Naive thymus-derived CD8-positive, alpha-beta T cell (primary cell): ENCODE measurements at places on chromosomes 7 and 10.

DNA sequence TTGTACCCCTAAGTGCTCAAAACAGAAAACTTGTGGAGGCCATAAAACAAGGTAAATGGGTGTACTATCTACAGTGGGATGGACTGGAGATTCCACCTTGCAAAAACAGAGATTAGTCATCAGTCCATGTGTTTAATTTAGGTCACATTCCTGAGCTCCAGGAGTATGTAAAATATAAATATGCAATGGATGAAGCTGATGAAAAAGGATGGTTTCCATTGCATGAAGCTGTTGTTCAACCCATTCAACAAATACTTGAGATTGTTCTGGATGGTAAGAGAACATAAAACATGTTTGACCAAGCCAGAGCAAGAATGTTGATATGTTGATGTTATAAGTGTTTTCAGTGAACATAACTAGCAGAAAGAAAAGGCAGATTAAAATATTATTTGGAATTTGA, 14.6 kb downstream of the ASB15 start:
- DNase-seq, result no peak

- DNase-seq, result no peak
Observed at GRCh38 chr7:38102507-38102906, 75.5 kb upstream of the STARD3NL start.

GRCh38 chr7:129495987-129496386, 6.3 kb upstream of the SMKR1 start:
- no peak for DNase-seq

GRCh38 chr7:3112479-3113134, 68.9 kb upstream of the CARD11 start:
- DNase-seq, result no peak

GRCh38 chr7:40499718-40500117, 364.9 kb downstream of the SUGCT start:
- no peak for DNase-seq

DNA sequence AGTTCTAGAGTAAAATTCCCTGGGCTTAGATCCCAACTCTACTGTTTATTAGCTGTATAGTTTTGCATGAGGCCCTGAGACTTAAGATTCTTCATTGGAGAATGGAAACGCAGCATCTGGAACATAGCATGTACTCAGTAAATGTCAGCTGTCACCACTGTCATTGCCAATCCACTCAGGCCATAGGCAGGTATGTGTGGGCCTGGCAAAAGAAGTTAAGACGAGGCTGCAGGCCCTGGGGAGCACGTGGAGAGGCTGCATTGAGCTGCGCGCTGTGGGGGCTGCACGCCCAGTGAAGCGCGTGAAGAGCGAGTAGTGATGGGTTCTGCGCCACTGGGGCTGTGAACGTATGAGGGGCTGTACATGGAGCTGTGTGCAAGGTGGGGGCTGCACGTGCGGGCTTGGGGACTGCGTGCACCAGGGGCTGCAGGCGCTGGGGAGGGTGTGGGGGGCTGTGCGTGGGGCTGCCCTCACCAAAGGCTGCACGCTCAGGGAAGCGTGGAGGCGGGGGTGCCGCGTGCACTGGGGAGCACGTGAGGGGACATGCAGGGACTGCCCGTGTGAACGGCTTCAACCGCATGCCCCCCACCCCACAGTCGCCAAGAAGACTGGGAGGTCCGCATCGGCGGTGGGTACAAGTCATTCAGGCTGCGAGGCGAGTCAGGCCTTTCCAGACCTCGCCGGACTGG, 85.5 kb downstream of the PRR15 start:
- DNase-seq, result no peak

GRCh38 chr10:50531388-50532077, 92.2 kb downstream of the SGMS1 start:
- DNase-seq, result no peak

DNA sequence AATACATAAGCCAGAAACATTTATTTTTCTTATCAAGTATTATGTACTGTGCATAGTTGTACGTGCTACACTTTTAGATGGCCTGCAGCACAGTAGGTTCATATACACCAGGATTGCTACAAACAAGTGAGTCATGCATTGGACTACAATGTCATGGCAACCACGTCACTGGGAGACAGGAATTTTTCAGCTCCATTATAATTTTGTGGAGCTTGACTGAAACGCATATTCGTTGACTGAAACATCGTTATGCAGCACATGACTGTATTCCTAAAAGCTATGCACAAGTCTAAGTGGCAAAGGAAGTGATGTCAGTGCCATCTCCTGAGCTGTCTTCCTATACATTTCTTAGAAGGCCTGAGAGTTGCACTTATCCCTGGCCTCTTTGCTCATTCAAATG, 871.8 kb downstream of the IPMK start:
- DNase-seq, result no peak

GRCh38 chr7:108451296-108451848, 4.9 kb downstream of the NRCAM start:
- DNase-seq, result no peak

GRCh38 chr7:44867073-44867995, 18.0 kb downstream of the PURB start:
- no peak for DNase-seq

- DNase-seq, result no peak
Observed at GRCh38 chr7:36301914-36302771, 87.5 kb upstream of the ANLN start.

- DNase-seq, result no peak
Observed at GRCh38 chr7:6579446-6579845, 2.2 kb downstream of the ZDHHC4 start.

DNA sequence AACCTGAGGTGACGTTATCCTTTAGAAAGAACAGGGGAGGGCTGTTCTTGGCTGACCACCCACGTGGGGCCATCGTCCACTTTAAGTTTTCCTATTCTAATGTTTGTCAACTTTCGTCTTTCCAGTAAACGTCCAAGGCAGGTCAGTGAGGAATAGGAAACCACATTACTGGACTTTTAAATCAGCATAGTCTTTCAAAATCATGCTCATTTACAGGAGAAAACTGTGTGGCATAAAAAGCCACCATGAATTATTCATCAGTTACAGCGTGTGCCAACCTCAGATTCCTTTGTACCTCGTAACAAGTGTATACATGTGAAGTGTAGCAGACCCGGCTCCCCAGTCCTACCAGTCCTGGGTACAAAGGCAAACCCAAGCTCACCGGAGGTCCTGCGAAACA, 25.1 kb upstream of the ABLIM1 start:
- DNase-seq, result no peak

DNA sequence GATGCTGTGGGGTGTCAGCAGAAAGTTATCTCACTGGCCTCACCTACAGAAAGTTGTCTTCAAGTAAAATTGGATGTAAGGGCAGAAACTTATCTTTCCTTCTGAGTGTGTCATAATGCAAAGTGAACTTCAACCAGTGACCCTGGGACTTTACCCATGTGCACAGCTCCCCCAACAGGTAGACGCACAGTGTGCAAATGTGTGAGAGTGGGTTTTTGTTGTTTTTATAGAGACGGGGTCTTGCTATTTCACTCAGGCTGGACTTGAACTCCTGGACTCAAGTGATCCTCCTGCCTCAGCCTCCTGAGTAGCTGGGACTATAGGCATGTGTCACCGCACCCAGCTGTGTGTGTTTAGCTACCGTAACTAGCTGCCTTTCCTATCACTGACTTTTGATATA, 6.4 kb upstream of the KAZALD1 start:
- DNase-seq, result no peak

- DNase-seq, result no peak
Observed at GRCh38 chr10:34716958-34717357, 98.1 kb downstream of the PARD3 start.

DNA sequence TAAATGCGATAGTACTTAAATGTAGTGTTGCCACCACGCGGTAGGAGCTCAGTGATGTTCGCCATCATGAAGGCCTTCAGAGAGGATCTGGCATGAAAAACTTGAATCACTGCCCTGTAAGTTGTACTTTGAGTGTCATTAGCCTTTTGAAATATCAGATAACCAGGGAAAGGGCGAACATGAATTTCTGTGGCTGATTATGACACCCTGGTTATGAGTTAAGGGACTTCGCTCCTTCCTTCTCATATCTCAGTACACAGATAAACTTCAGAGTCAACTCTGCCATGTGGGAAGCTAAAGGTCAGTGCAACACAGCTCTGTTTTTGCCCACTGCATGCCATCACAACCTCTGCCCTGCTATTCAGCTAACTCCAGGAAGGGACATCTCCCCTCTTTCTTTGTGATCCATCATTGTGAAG, 8.9 kb upstream of the ACSL5 start:
- DNase-seq, result no peak

DNA sequence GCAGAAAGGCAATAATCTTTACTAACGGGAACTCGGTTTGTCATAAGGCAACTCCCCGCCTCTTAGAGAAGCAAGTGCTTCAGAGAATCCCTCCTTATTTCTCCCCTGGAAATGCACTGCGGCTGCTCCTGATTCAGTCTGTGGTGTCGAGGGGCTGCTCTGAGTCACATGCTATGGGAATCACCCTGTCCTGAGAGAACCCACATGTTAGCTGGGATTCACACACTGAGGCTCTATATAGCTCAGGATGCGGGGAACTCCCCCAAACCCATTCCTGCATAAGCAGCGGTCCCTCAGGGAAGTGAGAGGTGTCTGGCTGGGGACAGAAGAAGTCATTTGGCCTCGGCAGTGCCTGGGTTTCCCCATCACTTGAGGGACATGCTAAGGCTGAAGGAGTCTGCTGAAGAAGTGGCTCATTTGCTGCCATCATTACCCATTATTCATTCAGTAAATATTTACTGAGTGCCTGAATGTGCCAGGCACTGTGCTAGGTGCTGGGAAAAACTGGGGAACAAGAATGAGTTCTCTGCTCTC, 87.5 kb downstream of the ATXN7L1 start:
- DNase-seq, result no peak
